Subcutaneous preadipocyte (primary cell): ENCODE measurements at places on chromosomes 1 and 21. TPM values are rescaled to one million over a fixed set of nuclear protein-coding genes. Genes with fewer than 3 reads are reported as not detected.

MNDA gene
- total RNA-seq: not detected in 2 replicates

PAQR6 gene
- 0.37 and 0.59 TPM in 2 replicates for total RNA-seq

SPATA6 gene
- 7.0 and 11.1 TPM in 2 replicates for total RNA-seq

TNNI3K gene
- total RNA-seq: 0.37 and 0.39 TPM in 2 replicates

IL24 gene
- not detected in 2 replicates for total RNA-seq

SH3GLB1 gene
- 40.7 and 55.1 TPM in 2 replicates for total RNA-seq

SLAMF1 gene
- total RNA-seq: not detected in 2 replicates

LCA5L gene
- 1.2 and 1.5 TPM in 2 replicates for total RNA-seq

TEX38 gene
- total RNA-seq: not detected in 2 replicates

SELENBP1 gene
- 25.0 and 31.6 TPM in 2 replicates for total RNA-seq

NPPA gene
- total RNA-seq: not detected in 2 replicates

SMIM34 gene
- total RNA-seq: not detected in 2 replicates

PSMA5 gene
- total RNA-seq: 54.5 and 64.3 TPM in 2 replicates

TFAP2E gene
- under 0.01 and 0.20 TPM in 2 replicates for total RNA-seq

CELA2B gene
- total RNA-seq: not detected in 2 replicates

RNF207 gene
- total RNA-seq: 2.6 and 3.7 TPM in 2 replicates

RAB25 gene
- total RNA-seq: not detected in 2 replicates

VANGL1 gene
- total RNA-seq: 11.8 and 15.2 TPM in 2 replicates
